CD4-positive, alpha-beta T cell (primary cell): ENCODE measurements at places on chromosomes 3 and 15.

DNA sequence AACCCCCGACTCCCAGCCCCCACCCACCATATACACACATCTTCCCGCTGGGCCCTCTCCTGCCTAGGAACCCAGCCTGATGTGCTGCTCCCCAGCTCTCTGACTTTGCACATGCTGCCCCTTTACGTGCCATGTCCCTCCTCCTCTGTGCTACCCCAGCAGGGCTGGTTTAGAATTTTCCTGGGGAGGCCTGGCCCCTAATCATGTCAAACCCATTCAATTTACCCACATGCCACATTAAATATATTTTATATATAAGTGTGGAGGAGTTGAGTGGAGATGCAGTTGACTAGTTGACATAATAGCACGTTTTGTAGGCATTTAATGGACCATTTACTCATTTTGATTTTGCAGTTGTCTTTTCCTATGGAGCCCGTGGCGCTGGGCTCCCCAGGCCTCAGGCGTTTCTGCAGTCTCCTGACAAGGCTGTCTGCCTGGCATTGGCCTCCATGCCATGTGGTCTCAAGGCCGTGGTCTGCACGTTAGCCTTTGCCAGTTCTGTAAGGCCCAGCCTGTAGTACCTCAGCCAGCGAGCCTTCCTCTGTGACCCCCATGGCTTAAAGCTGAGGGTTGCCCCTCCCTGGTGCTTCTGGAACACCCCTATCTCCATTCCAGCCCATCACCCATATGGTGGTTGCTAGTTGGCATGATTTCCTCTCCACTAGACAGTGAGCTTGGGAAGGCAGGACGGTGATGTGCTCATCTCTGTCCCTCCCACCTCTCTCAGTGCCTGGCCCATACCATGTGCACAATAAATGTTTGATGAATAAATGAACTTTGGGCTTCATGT, 155.8 kb downstream of the TLE3 start:
- DNase-seq, result no peak

DNA sequence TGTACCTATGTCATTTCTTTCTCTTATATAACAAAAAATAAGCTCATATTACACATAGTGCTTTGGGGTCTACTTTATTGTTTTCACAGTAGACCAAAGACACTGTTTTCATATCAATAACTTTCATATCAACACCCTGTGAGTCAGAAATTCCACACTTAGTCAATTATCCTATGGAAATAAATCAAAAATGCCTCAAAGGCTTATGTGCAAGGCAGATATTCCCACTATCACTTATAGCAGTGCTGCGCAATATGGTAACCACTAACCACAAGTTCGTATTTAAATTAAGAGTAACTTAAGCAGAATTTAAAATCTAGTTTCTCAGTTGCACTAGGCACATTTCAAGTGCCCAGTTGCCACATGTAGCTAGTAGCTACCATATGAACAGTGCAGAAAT, 15.9 kb downstream of the SCG3 start:
- DNase-seq, result no peak

DNA sequence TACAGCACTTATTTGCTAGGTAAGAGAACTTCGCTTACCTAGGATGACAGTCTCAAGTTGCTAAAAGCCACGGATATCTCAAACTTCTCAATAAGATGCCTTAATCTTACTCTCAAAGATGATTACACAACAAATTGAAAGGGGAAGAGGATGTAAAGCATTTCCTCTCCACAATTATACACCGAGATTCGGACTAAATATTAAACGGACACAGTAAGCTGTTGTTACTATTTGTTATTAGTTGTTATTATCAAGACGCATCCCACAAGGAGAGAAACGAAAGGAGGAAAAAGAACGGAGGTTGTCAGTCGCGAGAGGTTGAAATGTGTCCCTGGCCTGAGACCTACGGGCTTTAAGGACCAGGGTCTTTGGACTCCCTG, 660 bp downstream of the ZNF106 start:
- no peak for DNase-seq

DNA sequence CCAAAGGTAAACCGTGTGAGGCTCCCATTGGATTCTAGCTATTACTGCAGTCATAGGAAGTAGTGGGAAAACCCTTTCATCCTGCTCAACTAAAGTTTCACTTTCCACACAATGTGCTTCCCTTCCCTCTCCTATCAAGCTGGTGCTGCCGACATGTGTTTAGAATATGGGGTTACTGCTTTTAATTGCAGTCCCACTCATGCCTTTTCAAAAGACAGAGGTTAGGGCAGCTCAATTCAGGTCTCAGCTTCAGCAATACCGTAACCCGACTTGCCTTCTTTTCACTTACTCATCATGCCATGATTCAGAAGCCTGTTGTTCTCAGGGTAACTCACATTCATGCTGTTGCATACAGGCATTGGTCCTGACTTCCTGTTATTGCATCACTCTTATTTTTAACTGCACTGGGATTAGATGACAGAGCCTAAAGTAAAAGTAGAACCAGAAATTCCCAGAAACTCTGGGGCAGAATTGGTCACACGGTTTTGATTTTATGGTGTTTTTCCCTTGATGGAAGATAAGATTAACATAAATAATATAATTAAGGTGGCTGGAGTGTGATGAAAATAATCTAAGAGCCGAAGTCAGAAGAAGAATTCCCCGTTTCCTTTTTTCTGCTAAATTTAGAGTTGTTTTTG, 45.7 kb downstream of the C2CD4B start:
- DNase-seq, result no peak

DNA sequence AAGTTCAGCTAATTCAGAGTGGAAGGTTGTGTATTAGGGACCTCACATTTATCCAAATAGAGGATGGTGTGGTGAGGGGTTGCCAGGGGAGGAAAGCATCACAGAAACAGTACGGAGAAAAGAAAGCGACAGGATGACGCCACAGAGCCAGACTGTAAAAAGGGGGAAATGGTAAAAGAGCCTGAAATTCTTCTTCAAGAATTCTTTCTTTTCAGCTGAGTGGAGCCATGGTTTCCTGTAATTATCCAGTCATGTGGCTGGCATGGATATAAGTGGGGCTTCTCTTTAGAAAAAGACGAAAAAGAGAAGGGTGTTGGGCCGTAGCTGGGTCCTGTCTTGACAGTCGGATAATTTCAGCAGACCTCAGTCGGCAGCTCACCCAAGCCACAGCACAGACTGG, 24.5 kb upstream of the PSMD6 start:
- no peak for DNase-seq

GRCh38 chr15:38225381-38225780, 27.3 kb upstream of the SPRED1 start:
- DNase-seq, result no peak

DNA sequence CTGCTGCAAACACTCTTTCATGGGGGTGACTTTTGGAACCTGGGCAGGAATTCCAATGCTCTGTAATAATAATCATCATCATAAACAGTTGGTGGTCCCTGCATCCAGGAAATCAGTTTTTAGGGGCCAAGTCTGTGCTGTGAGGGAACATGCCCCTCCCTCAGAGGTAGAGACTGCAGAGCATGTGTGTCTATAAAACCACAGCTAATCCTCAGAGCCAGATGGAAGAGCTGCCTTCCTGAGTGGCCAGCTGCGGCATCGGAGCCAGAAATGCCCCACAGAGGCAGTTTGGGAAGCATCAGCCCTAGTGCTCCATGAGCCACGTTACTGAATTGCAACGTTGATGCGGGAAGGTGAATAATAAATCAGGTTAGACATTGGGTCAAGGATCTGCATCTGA, 12.9 kb upstream of the TPM1 start:
- no peak for DNase-seq
